ENCODE measurements at places on chromosomes 16 and 17.

GRCh38 chr17:36945959-36946725 lies 2.6 kb upstream of the AATF start:
- DNase-seq, result no peak

DNA sequence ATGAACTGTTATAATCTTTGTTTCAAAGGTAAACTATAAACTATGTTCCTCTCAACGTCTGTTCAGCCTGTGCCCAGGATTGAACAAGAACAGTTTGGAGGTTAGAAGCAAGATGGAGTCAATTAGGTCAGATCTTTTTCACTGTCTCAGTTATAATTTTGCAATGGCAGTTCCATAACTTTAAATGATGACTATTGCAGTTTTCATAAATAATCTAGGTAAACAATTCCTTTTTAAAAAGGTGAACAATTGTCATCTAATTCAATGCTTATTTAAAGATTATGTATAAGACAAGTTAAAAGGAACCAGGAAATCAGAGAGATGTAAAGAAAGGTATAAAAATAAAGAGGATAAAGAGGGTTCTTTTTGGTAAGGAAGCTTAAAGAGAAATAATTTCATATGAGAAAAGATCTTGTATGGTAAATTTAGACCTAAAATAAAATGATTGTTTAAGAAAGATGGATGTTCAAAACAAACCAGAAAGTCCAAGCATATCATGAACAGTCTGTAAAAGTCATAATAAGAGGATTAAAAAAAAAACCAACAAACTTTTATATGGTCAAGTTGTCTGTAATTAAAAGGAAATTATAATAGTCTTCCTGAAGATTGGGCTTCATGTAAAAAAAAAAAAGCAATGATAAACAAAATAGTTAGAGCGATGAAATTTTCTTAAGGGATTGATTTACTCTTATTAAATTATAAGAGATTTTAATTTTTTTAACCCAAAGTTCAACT lies 6.1 kb downstream of the KRTAP4-9 start:
- no peak for DNase-seq

DNA sequence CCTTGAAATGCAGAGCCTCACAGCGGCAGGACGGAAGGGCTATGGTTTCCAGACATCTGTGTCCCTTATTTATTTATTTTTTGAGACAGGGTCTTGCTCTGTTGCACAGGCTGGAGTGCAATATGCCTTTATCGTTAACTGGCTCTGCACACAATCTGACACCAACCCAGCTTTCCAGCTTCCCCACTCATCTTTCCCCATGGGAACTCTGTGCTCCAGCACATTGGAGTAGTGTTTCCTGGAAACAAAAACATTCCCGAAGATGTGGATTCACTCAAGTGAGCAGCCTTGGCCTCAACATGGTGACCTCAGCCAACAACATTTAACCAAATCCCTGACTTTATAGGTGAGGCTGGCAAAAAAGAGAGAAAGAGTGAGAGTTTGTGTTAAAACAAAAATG lies 307.1 kb downstream of the TMEM114 start:
- DNase-seq, result peak; percentile 37

DNA sequence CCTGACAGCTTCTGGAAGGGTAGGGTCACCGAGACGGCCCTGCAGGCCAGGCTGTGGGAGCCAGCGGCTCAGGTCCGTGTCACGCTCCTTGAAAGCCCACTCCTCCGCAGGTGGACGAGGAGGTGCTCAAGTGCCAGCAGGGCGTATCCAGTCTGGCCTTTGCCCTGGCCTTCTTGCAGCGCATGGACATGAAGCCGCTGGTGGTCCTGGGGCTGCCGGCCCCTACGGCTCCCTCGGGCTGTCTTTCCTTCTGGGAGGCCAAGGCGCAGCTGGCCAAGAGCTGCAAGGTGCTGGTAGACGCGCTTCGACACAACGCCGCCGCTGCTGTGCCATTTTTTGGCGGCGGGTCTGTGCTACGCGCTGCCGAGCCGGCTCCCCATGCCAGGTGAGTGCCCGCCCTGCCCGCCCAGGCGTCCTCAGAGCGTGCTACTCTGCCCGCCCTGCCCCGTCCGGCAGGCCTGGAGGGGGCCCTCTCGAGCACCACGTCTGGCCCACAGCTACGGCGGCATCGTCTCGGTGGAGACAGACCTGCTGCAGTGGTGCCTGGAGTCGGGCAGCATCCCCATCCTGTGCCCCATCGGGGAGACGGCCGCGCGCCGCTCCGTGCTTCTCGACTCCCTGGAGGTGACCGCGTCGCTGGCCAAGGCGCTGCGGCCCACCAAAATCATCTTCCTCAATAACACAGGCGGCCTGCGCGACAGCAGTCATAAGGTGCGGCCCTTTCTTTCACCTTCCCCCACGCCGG lies 1.3 kb downstream of the NAGS start:
- DNase-seq, result no peak

DNA sequence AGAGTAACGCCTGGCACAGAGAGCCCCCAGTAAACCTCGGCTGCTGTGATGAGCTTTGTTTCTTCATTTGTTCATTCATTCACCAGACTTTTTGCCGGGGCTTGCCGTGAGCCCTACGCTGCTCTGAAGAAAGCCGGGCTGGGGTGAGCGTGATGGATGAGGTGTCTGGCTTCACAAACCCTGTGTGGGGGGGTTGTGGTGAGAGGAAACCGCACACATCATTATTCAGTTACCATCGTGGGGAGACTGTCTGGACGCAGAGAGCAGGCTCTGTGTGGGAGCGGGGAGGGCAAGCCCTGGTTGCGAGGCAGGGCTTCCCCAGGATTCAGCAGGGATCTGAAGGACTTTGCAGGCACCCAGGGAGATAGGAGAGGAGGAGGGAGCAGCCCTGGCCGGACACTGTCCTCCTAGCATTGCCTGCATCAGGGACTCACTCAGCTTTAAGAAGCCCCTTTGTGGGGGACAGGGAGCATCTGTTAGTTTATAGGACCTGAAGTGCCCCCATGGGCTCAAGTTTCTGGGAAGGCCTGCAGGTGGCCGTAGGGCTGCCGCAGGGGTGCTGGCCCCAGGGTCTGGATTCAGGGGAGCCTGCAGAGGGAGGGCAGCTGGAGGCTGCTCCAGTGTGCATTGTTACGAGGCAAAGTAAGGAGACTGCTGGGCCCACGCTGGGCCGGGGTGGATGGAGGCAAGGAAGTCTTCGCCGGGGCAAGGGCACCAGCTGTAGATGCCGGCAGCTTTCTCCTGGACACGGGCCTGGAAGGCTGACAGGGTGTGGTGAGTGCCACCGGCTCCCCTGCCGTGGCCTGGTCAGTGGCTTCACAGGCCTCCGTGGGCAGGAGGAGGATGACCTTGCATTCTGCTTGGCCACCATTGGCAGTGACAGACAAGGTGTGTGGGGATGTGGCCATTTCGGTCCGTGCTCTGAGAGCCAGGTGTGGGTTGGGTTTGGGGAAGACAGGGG lies 334.5 kb downstream of the SEC14L1 start:
- no peak for DNase-seq

- no peak for DNase-seq
Measured at GRCh38 chr17:81537856-81538555, 9.8 kb downstream of the FSCN2 start.

GRCh38 chr16:50884066-50884860 lies 142.4 kb downstream of the CYLD start:
- DNase-seq, result no peak

DNA sequence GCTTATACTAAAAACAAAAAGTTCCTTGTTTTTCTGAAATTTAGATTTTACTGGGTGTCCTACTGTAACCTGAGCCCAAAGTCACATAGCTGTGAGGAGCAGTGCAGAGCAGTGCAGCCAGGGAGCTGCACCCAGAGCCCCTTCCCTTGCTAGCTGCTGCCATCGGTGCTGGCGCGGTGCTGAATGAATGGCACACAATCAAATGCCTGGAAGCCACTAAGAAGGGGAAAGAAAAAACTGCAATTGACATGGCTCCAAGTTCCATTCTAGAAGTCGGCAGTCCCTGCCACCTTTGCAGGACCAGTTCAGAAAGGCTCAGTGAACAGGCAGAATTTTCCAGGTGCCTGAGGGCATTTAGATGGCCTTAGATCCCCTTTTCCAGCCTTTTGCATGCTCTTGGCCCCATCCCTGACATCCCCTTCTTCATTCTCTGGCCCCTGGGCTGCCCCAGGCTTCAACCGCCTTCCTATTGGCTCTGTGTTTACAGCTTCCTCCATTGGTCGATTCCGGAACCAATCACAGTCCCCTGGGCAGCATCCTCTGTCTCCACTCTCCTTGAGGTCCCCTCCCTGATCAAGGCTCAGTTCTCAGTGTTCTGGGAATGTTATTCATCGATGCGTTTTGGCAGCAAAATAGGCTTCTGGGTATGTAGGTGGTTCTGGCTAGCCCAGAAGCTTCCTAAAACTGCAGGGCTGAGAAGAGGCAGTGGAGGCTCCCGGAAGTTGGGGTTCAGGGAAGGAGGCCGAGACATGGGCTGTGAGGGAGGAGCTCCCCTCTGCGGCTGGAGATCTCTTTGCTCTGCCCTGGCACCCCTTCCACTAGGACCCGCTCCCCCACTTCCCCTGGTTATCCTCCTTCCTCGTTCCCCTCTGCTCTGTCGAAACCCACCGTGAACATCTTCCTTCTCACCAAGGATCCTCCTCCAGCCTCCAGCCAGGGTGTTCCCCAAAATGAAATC lies 37.9 kb downstream of the ATP2C2 start:
- no peak for DNase-seq

GRCh38 chr16:716200-716568 lies 1.3 kb downstream of the METRN start:
- DNase-seq, result no peak

GRCh38 chr17:40499551-40500189 lies 1.8 kb downstream of the TNS4 start:
- DNase-seq, result no peak

DNA sequence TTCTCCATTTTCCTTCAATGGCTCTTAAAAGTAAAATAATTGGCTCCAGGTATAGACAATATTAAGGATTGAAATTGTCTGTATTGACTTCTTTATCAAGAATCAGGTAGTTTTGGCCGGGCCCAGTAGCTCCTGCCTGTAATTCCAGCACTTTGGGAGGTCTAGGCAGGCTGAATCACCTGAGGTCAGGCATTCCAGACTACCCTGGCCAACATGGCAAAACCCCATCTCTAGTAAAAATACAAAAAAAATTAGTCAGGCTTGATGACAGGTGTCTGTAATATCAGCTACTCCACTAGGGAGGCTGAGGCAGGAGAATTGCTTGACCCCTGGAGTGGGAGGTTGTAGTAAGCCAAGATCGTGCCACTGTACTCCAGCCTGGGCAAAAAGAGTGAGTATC lies 1008.5 kb upstream of the EEF2KMT start:
- no peak for DNase-seq

GRCh38 chr17:47203984-47204721 lies 5.0 kb upstream of the MYL4 start:
- DNase-seq, result no peak

DNA sequence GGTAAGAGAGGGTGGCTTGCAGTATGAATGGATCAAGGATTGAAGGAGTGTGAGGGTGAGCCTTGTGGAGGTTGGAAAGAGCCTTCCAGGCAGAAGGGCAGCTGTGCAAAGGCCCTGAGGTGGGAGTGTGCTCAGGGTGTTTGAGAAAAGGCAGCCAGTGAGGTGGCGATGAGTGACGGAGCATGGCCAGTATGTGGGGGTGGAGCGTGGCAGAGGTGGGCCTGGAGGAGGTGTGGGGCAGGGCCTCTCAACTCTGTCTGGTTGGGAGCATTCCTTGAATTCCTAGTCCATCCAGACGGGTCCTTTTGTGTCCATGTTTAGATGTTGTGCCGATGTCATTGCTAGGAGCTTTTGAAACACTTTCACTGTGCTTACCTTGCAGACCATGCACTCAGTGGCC lies 51.3 kb downstream of the EPN2 start:
- DNase-seq, result no peak

DNA sequence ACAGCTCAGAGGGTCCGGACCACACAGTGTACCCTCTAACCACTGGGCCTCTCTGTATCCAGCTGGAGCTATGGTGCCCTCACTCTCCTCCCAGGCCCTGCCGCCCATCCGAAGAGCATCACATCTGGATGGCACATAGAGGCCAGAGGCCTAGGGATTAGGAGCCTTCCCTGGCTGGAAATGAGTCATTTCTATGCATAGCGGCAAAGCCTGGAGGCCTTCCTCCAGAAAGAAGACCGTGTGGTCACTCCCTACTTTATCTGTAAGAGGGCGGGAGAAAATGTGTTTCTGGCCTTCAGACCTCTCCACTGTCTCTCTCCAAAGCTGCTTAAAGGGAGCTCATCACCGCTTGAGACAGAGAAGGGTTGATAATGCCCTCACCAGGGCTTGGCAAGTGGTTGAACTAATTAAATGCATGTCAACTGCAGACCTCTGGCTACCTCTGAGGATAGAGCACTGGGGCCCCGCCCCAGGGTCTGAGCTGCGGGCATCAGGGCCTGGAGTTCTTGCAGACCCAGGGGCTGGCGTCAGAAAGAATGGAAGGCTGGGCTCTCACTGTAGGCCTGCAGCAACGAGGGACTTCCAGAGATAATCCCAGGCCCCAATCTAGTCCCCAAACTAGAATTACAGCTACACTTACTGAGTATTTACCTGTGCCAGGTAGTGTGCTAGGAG lies 122.2 kb downstream of the IRX5 start:
- no peak for DNase-seq

GRCh38 chr16:11658896-11659708 lies 9.2 kb upstream of the SNN start:
- DNase-seq, result no peak

- no peak for DNase-seq
Measured at GRCh38 chr17:1154704-1155103, 25.1 kb downstream of the ABR start.

- DNase-seq, result no peak
Measured at GRCh38 chr16:67167588-67167987, 2.8 kb upstream of the NOL3 start.

- no peak for DNase-seq
Measured at GRCh38 chr16:3509470-3509928, 8.7 kb downstream of the CLUAP1 start.

GRCh38 chr16:85935974-85936760 lies 37.2 kb downstream of the IRF8 start:
- no peak for DNase-seq

- DNase-seq, result no peak
Measured at GRCh38 chr16:70588565-70588964, 57.8 kb upstream of the IL34 start.

- DNase-seq, result no peak
Measured at GRCh38 chr16:53713403-53714204, 9.6 kb downstream of the FTO start.

DNA sequence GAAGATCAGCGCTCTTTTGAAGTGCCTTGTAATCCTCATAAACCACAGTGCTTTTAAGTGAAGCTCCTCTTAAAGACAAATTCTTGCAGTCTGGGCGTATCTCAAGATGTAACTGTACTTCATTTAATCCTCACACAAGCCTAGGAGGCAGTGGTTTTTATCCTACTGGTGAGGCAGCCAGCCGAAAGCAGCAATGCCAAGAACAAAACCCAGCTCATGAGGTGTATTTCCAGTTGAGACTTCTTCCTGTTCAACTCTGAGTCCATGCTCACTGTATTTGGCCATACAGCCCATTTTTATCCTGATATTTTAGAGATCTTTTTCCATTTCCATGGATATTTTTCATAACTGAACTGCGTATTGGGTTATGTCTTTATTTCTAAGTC lies 13.7 kb downstream of the CTRB2 start:
- no peak for DNase-seq

- no peak for DNase-seq
Measured at GRCh38 chr17:37820313-37820994, 75.6 kb upstream of the HNF1B start.
